ENCODE measurements at places on chromosomes 1 and 21.

DNA sequence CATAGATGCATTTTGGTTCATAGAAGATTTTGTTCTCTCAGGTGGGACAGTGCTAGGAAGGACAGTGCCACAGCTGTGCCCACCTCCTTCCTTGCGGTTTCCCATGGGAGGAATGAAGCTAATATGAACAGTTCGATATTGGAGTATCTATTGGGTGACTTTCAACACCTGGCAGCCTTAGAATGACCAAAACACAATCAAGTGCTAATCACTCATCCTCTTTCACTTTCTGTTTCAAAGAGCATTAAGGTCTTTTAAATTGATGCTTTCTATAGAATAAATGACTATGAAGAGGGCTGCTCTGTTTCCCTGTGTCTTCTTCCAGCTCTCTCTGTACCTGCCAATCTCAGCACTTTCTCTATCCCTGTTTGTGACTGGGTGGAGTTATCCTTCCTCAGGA is 784.0 kb downstream of the MRPL39 start:
- no peak for DNase-seq

DNA sequence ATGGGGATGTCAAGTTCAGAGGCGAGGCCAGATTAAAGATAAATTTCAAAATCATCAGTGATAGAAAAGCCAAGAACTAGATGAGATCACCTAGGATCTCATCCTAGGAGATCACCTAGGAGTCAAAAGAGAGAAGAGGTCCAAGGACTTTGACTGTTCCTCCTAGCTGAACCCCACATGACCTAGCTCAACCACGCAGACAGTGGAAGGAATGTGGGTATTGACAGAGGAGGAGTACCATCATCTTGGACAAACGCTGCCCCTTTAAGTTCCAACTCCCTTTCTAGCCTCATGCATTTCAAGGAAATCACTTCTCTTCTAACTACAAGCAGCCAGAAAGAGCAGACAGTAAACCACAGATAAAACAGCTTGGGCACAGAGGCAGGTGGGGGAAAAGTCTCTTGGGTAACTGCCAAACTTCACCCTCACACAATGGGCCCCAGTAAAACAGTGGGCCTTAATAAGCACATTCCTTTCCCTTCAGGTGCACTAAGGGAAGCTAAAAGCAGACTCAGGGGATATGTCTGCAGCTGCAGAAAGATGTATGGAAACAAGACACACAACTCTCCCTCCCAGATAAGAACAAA is 12.5 kb upstream of the FAM76A start:
- no peak for DNase-seq

GRCh38 chr1:42333662-42334239 is 1.3 kb downstream of the FOXJ3 start:
- DNase-seq: no peak

GRCh38 chr1:37432716-37433115 is 41.7 kb upstream of the ZC3H12A start:
- no peak for DNase-seq

GRCh38 chr1:109983380-109984189 is 980 bp upstream of the AHCYL1 start:
- DNase-seq: no peak
